ENCODE measurements at places on chromosomes 11 and 22.
A peak's percentile ranks its signal among the peaks of the same experiment; 100 is the strongest.

GRCh38 chr11:73872749-73873357 is 3.8 kb downstream of the COA4 start:
- DNase-seq, result no peak

- no peak for DNase-seq
Observed at GRCh38 chr11:95241681-95242081, 10.7 kb upstream of the SESN3 start.

DNA sequence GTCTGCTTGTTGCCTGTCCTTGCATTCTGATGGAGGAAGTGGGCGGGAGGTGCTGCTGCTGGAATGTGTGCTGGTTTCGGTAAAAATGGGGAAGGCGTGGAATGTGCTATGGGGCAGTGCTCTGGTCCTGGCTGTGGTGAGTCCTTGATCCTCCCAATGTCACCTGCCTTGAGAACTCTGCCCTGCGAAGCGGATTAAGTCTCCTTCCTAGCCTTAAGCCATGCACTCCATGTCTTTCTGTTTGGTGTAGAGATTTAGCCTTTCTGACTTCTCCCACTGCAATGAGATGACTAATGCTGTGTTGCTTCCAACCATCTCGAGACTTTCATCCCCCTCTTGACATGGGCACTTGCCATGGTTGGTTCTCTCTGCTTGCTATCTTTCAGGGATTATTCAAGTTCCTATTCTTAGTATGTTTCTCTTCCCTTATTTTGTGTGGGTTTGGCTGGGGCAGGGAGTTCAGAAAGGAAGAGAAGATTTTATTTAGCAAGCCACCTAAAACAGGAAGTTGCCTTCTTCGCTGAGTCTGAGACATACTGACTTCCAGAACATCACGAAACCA is 687.9 kb downstream of the NTM start:
- no peak for DNase-seq

DNA sequence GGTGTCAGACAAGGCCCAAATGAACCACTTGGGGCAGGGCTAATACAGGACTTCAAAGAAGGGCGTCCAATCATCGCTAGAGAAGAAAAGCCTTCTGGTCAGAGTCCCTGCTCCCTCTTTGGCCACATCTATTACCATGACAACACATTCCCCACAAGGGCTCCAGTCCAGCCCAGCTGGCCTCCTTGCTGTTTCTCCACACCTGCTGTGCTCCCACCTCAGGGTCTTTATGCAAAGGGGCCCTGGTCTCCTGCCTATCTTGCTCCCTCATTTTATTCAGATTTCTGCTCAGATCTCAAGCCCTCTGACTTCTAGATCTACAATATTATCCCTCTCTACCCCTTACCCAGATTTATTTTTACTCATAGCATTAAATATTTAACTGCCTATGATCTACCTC is 58.0 kb upstream of the KIRREL3 start:
- no peak for DNase-seq

DNA sequence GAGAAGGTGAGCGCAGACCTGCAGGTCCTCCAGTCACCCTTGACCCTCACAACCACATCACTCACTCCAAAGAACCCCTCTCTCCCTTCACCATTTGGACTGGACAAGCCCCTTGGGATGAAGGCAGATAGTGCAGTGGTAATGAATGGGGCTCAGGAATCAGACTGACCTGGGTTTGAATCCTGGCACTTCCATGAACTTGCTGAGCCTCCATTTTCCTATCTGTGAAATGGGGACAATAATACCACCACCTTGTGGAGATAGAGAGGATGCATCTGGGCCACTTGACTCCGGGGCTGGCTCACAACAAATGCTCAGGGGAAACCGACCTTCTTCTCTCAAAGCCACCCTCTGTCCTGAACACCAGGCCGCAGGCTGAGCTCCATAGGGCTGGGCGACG is 178.1 kb downstream of the ST3GAL4 start:
- no peak for DNase-seq

DNA sequence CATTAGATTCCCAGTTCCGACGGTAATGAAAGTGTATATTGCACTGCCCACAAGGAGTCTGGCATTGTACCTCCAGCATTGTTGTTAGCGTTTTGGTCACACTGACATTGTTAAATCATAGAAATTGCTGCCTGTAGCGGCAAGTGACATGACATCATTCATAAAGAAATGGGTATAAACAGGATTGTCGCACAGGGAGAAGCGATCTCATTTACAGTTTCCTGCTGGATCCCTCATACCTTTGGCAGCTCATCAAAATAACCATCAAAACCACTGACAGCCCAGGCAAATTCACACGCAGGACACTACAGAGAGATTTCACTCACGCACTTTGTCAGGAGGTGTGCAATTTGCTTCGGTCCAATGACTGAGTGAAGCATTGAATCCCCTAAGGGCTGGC is 3.5 kb downstream of the HTR3B start:
- DNase-seq, result no peak

DNA sequence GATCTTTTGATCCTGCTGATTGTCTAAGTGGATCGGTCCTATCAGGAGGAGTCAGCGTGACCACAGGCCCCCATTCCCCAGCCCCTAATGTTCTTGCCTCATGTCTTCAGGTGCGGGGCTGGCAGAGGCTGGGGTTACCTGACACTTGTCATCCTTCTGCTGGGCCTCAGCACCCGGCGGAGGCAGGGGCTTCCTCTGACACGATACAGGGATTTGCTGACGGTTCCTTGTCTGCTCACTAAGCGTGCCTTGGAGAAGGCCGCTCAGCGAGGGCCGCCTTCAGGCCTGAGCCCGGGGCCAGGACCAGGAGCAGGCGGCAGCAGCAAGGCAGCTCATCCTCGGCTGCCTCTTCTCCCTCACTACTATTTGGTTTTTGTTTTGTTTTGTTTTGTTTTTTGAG is 45.7 kb upstream of the KCNQ1OT1 start:
- DNase-seq, result no peak

- DNase-seq, result no peak
Observed at GRCh38 chr11:84660257-84660977, 966.7 kb downstream of the DLG2 start.

GRCh38 chr11:66268952-66269905 is 790 bp downstream of the RAB1B start:
- DNase-seq, result peak; percentile 30

DNA sequence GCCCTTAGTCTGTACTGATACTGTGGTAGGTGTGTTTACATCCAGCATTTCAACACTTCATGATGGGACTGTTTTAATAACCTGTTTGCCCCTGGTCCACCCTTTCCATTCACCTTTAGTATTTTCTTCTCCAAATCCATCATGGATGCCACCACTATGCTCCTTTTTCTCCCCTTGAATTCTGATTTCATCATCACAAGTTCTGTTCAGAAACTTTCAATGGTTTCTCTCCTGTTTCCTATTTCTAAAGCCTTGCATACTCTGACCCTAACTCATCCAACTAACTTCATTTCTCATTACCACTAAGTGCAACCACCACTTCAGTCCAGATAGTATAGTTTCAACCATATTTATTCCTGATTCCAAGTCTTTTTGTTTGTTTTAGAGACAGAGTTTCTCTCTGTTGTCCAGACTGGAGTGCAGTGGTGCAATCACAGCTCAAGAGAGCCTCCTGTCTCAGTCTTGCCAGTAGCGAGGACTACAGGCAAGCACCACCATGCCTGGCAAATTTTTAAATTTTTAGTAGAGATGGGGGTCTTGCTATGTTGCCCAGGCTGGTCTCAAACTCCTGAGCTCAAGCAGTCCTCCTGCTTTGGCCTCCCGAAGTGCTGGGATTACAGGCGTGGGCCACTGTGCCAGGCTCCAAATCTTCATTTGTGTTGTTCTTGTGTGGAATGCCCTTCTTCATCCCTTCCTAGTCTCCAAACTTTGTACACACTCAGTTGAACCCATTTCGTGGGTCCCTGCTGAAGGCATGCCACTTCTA is 1.2 kb upstream of the LIN7C start:
- DNase-seq, result no peak

DNA sequence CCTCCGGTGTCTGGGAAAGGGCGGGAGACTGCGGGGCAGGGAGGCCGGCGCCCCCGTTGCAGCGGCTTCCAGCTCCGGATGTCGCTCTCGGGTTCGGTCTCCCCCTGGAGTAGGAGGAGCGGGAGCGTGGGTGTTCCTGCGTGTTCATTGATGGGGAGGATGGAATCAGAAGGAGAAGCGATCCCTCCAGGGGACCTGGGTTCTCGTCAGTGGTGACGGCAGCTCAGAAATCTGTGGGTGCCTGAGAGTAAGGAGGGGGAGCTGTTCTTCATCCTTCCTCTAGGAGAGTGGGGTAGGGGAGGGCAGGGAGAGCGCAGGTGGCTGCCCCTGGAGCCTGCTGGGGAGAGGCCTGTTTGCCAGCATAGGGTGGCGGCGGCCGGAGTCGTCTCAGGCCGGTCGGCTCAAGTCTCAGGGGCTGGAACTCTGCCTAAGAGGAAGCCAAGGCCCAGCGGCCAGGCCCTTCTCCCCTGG is 1.1 kb downstream of the UBASH3B start:
- no peak for DNase-seq

DNA sequence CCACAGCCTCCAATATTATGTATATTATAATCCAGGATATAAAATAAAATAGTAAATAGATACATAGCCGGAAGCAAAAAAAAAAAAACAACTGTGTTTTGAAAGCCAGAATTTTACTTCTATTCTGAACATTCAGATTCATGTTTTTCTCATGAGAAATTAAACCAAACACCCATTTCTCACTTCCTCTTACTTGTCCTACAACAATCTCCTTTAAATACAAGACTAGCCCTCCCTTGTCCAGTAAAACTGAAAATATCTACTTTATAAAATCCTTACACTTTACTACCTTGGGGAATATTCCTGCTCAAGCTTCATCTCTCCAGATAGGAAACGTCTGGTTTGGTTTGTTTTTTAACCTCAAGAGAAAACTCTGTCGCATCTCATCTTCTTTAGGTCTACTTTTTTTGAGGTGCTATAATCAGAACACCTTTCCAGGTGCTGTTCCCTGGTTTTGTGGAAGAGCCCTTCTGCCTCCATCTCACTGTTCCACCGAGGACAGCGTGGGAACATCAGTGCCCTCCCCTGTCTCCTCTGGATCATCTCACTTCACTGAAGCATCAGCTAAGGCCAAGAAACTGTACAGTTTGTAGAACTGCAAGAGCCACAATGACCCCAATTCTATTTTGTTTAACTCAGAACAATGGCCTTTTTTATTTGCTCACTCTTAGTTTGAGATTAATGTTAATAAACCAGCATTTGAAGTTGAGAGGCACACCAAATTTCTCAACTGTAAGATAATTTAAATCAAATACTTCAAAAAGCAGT is 82.0 kb upstream of the ARHGAP32 start:
- DNase-seq, result no peak
